T-helper 2 cell (primary cell): ENCODE measurements at places on chromosomes 12 and 14.

GRCh38 chr12:100453951-100454350, 19.7 kb upstream of the NR1H4 start:
- no peak for DNase-seq

- DNase-seq: no peak
Observed at GRCh38 chr14:61152851-61153364, 128.2 kb downstream of the TMEM30B start.

GRCh38 chr12:6226002-6226678, 25.9 kb downstream of the CD9 start:
- no peak for DNase-seq

DNA sequence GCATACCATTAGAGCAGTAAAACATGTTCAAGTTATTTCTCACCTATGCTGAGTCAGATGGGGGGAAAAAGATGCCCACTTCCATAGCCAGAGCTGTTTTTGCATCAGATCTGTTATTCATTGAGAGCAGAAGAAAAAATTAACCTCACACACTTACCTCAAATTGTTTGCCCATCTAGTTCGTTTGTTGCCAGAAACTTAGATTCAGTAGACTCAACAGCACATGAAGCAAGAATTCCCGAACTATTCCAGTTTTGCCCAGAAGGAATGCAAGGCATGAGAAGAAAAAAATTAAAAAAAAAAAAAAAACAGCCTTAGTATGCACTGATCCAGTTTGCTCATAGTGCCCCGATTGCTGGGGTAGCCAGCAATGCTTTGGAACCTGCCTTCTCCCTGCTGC, 12.4 kb upstream of the DPF3 start:
- no peak for DNase-seq

DNA sequence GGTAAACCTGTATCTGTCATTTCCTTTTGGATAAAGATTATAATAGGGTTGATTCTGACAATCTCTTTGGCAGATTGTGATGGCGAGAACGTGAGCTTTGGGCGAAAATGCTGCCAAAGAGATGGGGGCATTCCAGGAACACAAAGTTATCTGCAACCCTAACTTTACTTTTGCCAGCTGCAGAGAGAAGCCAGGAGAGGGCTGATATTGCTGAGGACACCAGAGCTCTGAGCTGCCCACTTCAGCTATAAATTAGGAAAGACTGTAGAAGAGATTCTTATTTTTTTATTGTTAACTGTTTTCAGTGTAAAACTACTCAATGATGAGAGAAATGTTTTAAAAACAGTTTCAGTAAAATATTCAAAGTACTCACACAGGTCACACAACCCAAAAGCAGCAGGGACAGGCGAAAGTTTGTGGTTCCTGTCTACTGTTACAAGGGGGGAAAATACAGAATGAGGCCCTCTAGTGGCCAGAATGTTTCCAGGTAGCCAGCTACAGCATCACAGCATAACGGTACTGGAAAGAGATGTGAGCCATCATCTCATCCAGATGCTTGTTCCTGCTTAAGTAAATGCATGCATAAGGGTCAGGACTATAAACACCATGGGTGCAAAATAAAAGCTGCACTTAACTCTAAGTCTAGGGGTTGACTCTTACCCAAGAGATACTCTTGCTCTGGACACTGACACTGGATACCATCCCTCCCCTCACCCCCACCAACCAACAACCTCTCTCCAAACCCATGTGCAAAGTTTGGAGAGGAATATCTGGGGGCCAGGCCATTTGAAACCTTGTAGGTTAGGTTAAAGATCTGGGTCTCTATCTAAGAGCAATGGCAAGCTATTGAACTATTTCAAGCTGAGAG, 498.4 kb downstream of the RMST start:
- DNase-seq: no peak

DNA sequence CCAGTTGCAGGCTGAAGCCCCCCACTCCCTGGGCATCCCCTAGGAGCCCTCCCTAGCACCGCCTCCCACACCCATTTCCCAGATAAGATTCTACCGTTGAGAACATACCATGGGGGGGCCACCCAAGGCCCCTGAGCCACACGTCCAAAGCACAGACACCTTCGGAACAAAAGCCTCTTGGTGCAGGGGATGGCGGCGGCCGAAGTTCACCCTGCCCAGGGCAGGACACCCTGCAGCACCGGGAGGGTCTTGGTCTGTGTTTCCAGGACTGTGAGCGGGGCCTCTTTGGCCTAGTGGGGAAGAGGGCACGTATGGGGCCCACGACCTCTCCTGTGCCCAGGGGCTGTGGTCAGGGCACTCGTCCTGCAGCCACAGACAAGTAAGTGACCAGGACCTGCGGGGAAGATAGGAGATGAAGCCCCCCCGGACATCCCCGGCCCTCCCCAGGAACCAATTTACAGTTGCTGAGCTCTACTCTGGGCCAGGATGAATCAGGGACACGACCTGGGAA, 154.3 kb upstream of the C14orf180 start:
- no peak for DNase-seq

GRCh38 chr12:64699504-64700115, 59.6 kb downstream of the GNS start:
- no peak for DNase-seq
